A172 (cell line): ENCODE measurements at places on chromosomes 4 and X.

GRCh38 chrX:135295238-135295943, 13.9 kb upstream of the ETDC start:
- DNase-seq: no peak

DNA sequence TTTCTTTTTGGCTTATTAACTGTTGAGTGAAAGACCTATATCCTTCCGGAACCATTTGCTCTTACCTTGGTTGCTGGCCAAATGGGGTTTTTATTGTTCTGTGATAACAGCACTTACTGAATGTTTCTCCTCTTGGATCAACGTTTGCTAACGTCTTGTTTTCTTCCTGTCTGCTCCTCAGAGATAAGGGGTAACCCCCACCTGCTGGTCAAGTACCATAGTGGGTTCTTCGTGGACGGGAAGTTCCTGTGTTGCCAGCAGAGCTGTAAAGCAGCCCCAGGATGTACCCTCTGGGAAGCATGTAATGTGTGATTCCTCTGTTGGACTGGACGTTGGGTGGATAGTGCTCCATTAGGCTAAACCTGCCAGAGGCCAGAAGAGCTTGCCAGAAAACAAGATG, 15.3 kb downstream of the BMX start:
- no peak for DNase-seq

- no peak for DNase-seq
These were observed 24.2 kb upstream of the SPON2 start for GRCh38 chr4:1196421-1197183.

DNA sequence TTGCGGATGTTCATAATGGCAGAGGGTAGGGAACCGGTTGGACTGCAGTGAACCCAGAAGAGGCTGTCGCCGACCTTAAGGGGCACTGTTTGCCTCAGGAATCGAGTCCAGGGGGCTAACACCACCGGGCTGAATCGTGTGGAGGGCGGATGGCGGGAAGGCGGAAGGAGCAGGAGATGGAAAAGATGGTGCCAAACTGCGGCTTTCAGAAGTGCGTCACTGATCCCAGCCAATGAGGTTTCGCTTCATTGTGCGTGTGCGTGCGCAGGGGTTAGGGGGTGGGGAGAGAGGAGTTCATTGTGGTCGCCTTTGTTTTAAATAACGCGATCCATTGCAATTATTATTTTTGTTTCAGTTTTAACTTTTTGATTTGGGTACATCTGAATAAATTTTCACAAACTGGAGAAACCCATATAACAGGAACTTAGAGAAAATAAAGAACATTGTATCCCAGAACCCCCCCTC, at the start of gene NAA11:
Gene NAA11 (minus strand): TSS at position 198 of the 465 bp plus-strand sequence. CDS start 184 bp downstream, at position 14.
- DNase-seq: no peak

- DNase-seq: no peak
These were observed 51.3 kb downstream of the RUFY3 start for GRCh38 chr4:70772929-70773555.

DNA sequence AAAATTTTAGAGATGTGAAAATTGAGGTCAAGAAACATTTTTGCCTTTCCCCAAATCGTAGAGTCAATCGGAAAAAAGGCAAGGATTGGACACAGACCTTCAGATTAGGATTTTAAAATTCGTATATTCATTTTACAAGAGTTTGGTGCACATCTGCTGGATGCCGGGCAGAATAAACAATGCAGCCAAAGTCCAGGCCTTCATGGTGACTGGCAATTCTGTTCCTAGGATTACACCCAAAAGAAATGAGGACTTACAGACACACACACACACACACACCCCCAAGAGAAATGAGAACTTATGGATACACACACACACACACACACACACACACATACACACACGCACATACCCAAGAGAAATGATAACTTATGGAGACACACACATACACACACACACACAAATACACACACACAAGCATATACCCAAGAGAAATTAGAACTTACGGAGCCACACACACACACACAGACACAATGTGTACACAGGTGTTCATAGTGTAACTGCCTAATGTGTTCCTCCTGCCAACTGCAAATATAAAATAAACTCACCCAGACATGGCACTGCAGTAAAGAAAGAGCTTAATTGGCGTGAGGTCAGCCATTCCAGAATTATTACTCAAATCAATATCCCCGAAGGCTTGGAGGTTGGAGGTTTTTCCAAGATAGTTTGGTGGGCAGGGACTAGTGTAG, 165.7 kb upstream of the STS start:
- DNase-seq: no peak

DNA sequence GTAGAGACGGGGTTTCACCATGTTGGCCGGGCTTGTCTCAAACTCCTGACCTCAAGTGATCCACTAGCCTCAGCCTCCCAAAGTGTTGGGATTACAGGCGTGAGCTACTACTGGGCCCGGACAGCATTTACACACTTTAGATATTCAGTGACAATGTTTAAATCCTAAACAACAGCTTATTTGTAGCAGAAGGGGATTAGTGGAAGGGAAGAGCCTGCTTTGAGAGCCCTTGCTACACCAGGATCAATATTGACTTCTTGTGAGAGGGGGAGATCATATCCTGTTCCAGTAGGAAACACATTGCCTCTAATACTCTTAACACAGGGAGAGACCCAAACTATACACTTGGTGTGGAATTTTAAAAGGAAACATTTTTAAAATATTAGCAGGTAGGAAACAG, 7.1 kb downstream of the MGST2 start:
- DNase-seq: no peak

DNA sequence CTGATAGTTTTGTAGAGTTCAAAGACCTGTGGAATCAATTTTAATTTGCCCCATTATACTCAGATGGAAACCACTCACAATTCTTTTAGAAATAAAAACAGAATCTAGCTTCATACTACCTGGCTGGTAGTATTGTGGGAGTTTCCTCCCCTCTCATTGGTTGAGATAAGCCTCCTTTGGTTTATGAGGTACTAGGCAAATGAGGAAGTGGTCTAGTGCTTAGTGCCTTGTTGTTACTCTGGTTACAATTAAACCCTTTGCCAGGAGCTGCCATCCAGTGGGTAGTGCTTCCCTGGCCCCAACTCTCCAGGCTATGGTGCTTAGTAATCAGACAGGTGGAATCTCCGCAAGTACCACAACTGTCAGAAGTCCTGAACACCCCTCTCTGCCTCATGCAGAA, 118.3 kb downstream of the CDKL5 start:
- no peak for DNase-seq

GRCh38 chr4:142201041-142201440, 564.7 kb downstream of the IL15 start:
- DNase-seq: no peak
